Natural killer cell (primary cell): ENCODE measurements at places on chromosomes 6 and 20.

GRCh38 chr20:63495741-63496595 lies 2.9 kb downstream of the EEF1A2 start:
- peaks cover 37% of the 10 kb centered on the region for H3K27me3 ChIP-seq
- no peaks in the 10 kb centered on the region for H3K36me3 ChIP-seq
- DNase-seq, result peak; percentile 88
- H3K4me1 ChIP-seq, result peaks cover 25% of the 10 kb centered on the region
- H3K4me3 ChIP-seq, result no peak overlapping the region

- DNase-seq, result peak; percentile 81
- no peaks in the 10 kb centered on the region for H3K27me3 ChIP-seq
- no peaks in the 10 kb centered on the region for H3K4me1 ChIP-seq
- no peak overlapping the region for H3K4me3 ChIP-seq
- no peaks in the 10 kb centered on the region for H3K36me3 ChIP-seq
- no peak overlapping the region for H3K27ac ChIP-seq
Measured at GRCh38 chr6:53410508-53411258, 61.9 kb upstream of the ELOVL5 start.

DNA sequence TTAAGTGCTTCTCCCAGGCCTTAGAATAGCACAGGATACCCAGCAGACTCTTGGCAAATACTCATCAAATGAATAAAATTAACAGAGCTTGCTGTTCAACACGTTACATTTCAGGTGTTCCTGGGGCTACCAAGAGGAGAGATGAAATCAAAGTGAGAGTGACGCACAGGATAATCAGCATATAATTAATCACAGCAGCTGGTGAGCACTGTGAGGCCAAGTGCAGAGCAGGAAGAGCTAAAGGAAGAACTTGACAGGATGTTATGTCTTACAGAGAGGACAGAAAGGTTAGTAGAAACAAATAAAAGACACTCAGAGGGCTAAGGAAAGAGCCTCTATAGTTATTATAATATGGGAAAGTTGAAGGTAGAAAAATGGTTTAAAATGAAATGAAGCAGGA lies 8.8 kb downstream of the PPIL1 start:
- H3K27ac ChIP-seq, result no peak overlapping the region
- H3K4me1 ChIP-seq, result no peaks in the 10 kb centered on the region
- H3K4me3 ChIP-seq, result no peak overlapping the region
- H3K36me3 ChIP-seq, result peaks cover 27% of the 10 kb centered on the region
- DNase-seq, result no peak

- H3K27me3 ChIP-seq, result no peaks in the 10 kb centered on the region
- DNase-seq, result no peak
- no peaks in the 10 kb centered on the region for H3K36me3 ChIP-seq
- H3K4me3 ChIP-seq, result no peak overlapping the region
Measured at GRCh38 chr6:109202409-109203264, 107.3 kb downstream of the CEP57L1 start.

GRCh38 chr6:17418281-17419188 lies 25.1 kb downstream of the CAP2 start:
- no peak overlapping the region for H3K4me3 ChIP-seq
- no peak for DNase-seq
- no peaks in the 10 kb centered on the region for H3K36me3 ChIP-seq
- no peak overlapping the region for H3K27ac ChIP-seq

GRCh38 chr20:54980103-54980960 lies 504.9 kb downstream of the DOK5 start:
- DNase-seq, result no peak
- no peaks in the 10 kb centered on the region for H3K36me3 ChIP-seq
- H3K4me1 ChIP-seq, result no peaks in the 10 kb centered on the region
- no peak overlapping the region for H3K27ac ChIP-seq
- no peak overlapping the region for H3K4me3 ChIP-seq

DNA sequence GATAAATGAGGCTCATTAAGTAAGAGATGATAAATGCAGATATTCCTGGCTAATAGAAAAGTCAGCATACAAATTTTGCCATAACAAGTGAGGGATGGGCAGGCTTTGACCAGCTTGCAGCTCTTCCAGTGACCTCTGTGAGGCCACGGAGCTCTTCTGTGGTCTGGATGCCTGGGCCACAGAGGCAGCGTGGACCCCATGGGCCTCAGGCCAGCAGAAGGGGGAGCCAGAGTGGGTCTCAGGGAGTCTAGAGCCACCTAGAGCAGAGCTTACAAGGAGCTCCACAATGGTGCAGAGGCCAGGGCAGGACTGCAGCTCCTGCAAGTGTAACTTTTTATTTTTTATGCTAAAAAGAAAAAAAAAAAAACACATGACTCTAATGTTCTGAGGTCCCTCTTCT lies 165.1 kb downstream of the ARID1B start:
- no peak overlapping the region for H3K27ac ChIP-seq
- DNase-seq, result no peak
- no peak overlapping the region for H3K4me3 ChIP-seq

DNA sequence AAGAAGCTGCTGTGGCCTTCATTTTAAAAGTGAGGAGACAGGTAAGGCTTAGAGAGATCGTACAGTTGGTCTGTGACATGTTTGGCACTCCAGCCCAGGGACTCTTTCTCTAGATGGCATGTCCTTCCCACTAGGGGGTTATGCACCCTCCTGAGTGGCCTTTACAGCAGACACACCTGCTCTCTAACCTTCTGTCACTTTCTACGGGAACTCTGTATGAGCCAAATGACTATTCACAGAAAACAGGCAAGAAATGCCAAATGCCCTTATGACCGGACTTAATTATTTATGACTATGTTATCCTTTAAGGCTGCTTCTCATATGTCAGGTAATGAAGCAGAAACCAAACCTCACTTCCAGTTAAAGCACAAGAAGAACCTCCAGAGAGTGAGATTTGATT lies 91.2 kb downstream of the MAP3K5 start:
- no peak for DNase-seq
- no peak overlapping the region for H3K4me3 ChIP-seq
- H3K4me1 ChIP-seq, result no peaks in the 10 kb centered on the region
- H3K36me3 ChIP-seq, result peaks cover 15% of the 10 kb centered on the region

- H3K36me3 ChIP-seq, result no peaks in the 10 kb centered on the region
- no peak for DNase-seq
- no peaks in the 10 kb centered on the region for H3K4me1 ChIP-seq
- H3K27ac ChIP-seq, result no peak overlapping the region
- no peak overlapping the region for H3K4me3 ChIP-seq
Measured at GRCh38 chr6:163808871-163809270, 394.4 kb downstream of the QKI start.

- peaks cover 65% of the 10 kb centered on the region for H3K4me1 ChIP-seq
- no peaks in the 10 kb centered on the region for H3K27me3 ChIP-seq
- peaks cover 45% of the 10 kb centered on the region for H3K36me3 ChIP-seq
Measured at GRCh38 chr6:37175332-37176267, 5.6 kb downstream of the PIM1 start.

DNA sequence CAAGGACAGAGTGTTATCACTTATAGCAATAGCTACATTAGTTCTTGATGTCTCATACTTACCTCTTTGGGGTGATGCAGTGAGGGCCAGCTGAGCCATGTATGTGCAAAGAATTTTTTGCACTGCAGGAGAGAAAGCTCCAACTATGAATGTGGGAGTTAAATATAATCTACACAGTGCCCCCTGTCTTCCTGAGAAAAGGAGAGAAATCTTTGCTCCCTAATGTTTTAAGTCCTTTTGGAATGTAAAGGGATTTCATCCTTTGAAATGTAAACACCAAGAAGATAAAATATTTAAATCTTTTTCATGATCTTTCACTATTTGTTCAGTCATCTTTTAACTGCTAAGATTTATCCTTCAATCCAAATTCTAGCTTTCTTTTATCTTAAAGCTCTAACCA lies 822.1 kb downstream of the TENT5A start:
- no peak overlapping the region for H3K4me3 ChIP-seq
- no peak overlapping the region for H3K27ac ChIP-seq
- H3K27me3 ChIP-seq, result no peaks in the 10 kb centered on the region
- H3K4me1 ChIP-seq, result no peaks in the 10 kb centered on the region
- H3K36me3 ChIP-seq, result no peaks in the 10 kb centered on the region

- H3K36me3 ChIP-seq, result peaks cover 8% of the 10 kb centered on the region
- peaks cover 10% of the 10 kb centered on the region for H3K4me1 ChIP-seq
- no peak for DNase-seq
- no peaks in the 10 kb centered on the region for H3K27me3 ChIP-seq
- H3K4me3 ChIP-seq, result no peak overlapping the region
- H3K27ac ChIP-seq, result no peak overlapping the region
Measured at GRCh38 chr20:32386091-32386490, 28.0 kb downstream of the ASXL1 start.

DNA sequence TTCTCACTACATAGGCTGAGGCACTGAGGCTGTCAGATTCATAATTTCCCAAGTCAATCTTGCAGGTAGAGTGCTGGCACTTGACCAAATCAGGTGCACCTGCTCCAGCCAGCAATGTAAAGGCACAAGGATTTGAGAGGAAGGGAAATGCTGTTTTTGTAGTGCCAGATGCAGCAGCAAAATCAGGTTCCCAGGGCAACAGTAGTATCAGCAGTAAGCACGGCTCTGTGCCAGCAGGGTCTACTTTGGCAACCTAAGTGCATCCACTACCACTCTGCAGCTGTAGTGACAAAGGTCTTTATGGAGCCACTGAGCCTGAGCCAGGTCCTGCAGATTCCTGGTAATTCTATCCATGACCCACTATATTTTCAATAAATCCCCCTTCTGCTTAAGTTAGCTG lies 329.5 kb downstream of the TPBG start:
- no peak overlapping the region for H3K4me3 ChIP-seq
- H3K27ac ChIP-seq, result no peak overlapping the region
- H3K36me3 ChIP-seq, result no peaks in the 10 kb centered on the region
- no peaks in the 10 kb centered on the region for H3K27me3 ChIP-seq
- DNase-seq, result no peak

DNA sequence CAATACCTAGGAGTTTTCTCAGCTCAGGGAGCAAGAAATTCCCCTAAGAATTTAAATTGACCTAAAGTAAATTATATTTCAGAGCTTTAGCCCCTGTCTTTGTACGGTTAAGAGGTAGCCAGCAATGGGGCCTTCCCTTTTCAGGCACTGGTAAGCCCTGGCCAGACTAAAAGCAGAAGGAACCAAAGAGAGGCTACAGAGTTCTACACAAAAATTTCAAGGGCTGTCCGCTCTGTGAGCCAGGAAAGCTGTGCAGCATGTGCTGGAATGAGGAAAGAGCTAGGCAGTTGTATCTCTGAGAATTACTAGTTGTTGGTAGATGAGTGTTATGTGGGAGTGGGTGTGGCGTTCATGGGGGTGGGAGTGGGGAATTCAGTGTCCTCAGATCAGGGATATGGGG lies 96.3 kb upstream of the MAFB start:
- no peak for DNase-seq
- H3K27ac ChIP-seq, result no peak overlapping the region
- no peak overlapping the region for H3K4me3 ChIP-seq
- H3K36me3 ChIP-seq, result no peaks in the 10 kb centered on the region
- peaks cover 4% of the 10 kb centered on the region for H3K4me1 ChIP-seq

- H3K27ac ChIP-seq, result no peak overlapping the region
- no peaks in the 10 kb centered on the region for H3K4me1 ChIP-seq
Measured at GRCh38 chr6:164346631-164347030, 932.1 kb downstream of the QKI start.

- peak overlapping the region; percentile 12 for H3K27ac ChIP-seq
- DNase-seq, result no peak
- no peak overlapping the region for H3K4me3 ChIP-seq
- peaks cover 3% of the 10 kb centered on the region for H3K27me3 ChIP-seq
- H3K36me3 ChIP-seq, result no peaks in the 10 kb centered on the region
Measured at GRCh38 chr6:41182069-41183034, 18.6 kb downstream of the TREML2 start.

DNA sequence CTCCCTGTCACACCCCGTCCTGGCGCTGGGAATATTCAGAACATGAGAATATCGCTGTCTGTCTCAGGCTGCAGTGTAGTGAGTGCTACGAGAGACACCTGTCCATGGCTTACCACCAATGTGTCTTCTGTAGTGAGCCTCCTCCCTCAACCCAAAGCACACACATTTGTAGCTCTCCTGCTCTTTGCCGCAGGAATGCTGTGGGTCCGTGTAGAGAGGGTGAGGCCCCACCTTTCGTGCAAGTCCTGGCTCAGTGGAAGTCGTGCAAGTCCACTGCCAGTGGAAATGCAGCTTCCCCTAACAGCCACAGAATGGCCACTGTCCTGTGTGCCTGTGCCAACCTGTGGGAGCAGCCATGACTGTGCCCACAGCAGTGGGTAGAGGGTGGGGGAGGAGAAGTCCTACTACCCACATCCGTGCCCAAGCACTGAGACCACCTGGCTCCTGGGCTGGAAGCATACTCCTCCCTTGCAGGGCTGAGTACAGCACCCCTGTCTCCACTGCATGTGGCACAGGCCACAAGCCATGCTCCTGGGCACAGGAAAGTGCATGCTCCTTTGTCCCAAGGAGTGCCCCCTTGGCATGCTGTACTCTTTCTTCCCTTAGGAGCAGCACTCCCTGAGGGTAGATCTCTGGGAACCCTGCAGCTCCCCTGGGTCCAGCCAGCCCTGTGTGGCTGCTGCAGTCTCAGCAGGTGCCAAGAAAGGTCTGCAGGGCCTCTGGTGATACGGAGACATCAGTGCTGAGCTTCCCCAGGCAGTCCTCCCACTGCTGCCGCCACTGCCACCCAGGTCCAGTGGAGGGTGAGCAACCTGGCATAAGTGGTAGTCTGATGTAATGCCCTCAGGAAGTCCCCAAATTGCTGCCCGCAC lies 28.0 kb downstream of the IGF2R start:
- H3K4me3 ChIP-seq, result no peak overlapping the region
- H3K4me1 ChIP-seq, result peaks cover 27% of the 10 kb centered on the region
- peaks cover 21% of the 10 kb centered on the region for H3K36me3 ChIP-seq
- no peak for DNase-seq
- no peaks in the 10 kb centered on the region for H3K27me3 ChIP-seq

DNA sequence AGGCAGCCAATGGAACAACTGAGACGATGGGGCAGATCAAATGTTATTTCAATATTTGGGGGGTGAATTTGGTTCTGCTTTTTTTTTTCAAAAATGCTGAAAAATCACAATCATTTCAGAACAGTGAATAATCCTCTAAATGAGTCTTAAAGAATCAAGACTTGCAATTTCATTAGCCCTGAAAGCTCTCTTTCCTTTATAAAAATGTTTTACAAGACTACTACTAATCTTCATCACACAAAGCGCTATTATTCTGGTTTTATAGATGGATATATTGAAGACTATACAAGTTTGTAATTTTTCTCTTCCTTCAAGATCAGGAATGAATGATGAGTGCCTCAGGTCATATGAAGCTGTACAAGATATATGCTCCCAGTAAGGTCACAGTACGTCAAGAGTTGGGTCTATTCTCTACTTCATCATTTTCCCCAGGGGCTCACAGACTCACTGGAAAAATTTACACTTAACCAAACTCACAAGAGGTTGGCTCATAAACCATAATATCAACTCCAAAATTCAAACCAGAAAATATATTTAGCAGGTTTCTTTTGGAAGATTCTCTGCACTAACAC lies 19.5 kb downstream of the RNF24 start:
- H3K27ac ChIP-seq, result no peak overlapping the region
- H3K27me3 ChIP-seq, result no peaks in the 10 kb centered on the region
- peaks cover 10% of the 10 kb centered on the region for H3K4me1 ChIP-seq
- H3K36me3 ChIP-seq, result no peaks in the 10 kb centered on the region
- no peak overlapping the region for H3K4me3 ChIP-seq
- no peak for DNase-seq
